HS-27A (cell line): ENCODE measurements at places on chromosomes 6 and 20.

GRCh38 chr6:65091561-65091960, 615.5 kb downstream of the EYS start:
- DNase-seq = no peak

GRCh38 chr20:62777528-62777830, 18.8 kb upstream of the MRGBP start:
- DNase-seq = no peak

GRCh38 chr20:46990017-46990595, 95.5 kb downstream of the EYA2 start:
- no peak for DNase-seq

DNA sequence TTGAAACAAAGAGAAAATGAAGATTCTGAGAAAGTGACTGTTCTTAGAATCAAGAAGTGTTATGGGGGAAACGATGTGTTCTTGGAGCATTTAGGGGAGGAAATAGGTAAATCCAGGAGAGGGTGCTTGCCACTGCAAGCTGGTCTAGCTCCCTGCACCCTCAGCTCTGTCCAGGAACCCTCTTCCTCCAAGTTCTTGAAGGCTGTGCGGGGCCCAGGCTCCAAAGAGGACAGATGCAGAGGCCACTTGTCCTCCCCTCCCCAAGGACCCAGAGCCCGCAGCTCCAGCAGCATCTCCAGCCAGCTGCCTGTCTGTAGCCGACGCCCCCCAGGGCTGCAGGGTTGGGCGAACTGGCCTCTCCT, 87.9 kb downstream of the CDC5L start:
- no peak for DNase-seq

DNA sequence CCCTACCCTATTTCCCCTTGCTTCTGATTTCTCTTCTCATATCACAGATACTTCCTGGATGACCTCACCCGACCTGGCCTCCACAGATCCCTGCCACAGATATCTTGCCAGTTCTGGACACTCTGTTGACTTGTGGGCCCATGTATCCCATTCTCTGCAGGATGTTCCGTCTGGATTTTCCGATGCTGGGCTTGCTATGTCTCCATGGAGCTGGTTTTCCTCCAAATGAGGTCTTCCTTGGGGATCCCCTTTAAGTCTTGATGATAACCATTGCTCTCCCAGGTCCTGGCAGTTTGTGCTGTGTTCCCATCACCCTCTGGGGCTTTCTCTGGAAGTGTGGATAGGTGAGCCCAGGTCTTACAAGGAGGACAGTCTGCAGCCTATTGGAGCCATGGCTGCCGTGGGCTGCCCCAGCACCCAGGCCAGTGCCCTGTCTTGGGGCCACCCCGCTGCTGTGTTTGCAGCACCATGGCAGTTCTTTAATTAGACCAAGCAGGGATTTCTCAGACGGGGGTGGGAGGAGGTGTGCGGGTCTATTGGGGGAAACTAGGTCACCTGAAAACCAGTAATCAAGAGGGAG, 23.9 kb downstream of the PPP1R16B start:
- no peak for DNase-seq

DNA sequence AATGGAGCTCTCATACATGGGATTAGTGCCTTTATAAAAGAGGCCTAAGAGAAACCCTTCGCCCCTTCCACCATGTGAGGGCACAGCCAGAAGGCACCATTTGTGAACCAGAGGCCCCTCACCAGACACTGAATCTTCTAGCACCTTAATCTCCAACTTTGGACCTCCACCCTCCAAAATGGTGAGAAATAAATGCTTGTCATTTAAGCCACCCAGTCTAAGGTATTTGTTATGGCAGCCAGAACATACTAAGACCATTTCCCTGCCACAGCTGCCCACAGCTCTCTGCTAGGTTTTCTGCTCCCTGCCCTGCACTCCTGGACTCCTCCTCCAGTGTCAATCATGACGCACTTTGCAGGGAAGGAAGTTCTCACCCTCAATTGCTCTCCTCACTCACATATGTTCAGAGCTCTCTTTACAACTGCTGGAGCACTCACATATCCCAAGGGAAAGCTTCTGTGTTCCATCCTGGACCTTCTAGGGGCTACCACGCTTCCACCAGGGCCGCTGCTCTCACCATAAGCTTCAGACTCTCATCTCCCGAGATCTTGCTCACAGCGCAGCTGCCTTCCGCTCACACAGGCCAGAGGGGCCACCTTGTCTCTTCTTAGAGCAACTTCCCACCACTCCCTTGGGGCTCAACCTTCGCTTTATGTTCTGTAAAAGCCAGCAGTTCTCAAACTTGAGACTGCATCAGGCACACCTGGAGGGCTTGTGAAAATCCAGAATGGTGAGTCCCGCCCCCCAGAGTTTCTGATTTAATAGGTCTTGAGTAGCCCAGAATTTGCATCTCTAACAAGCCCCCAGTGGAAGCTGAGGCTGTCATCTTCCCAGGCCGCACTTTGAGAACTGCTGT, 1.6 kb upstream of the LY86 start:
- DNase-seq = no peak

DNA sequence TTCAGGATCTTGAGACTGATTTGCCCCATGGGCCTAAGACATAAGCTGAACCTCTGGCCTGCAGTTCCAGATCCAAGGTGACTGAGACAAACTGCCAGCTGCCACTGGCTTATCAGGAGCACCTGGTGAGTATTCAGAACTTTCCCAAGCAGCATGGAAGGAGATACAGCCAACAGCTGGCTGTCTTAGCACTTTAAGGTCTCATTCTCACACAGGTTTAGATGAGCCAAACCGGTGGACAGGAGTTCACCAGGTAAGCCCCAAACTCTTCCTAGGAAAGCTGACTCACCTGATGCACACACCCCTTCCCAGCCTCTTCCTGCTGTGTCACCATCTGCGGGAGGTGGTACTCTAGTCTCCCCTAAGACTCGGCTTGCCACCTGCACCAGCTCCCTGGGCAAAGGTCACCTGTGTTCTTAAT, at the start of gene BANF2:
BANF2 (plus strand) TSS at position 36 of the 421 bp plus-strand sequence. CDS start 25,060 bp downstream, outside the sequence.
- DNase-seq = no peak

GRCh38 chr6:75528423-75528822, 34.8 kb upstream of the FILIP1 start:
- DNase-seq = no peak
